ENCODE measurements at places on chromosomes 16 and 17.

DNA sequence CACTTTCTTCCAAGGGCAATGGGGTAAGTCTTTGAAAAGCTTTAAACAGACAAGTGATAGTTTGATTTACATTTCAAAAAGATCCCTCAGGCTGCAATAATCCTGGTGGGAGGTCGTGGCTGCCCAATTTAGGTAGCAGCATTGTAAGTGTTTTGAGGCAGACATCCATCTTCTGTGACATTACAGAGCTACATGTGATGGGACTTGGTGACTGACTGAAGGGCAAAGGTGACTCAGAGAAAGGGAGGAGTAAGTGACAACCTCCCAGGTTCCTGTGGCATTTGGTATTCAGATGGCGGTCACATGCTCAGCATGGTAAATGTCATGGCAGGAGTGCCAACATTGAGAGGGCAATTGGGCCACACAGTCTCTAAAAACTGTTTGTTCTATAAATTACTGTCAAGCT lies 26.5 kb downstream of the STAT3 start:
- no peak for DNase-seq

- DNase-seq, result no peak
Measured at GRCh38 chr17:51397361-51398127, 137.2 kb downstream of the UTP18 start.

GRCh38 chr17:4636474-4637100 lies 4.9 kb downstream of the ALOX15 start:
- DNase-seq, result no peak

- DNase-seq, result no peak
Measured at GRCh38 chr17:61235827-61236197, 163.8 kb upstream of the TBX2 start.

- no peak for DNase-seq
Measured at GRCh38 chr17:6386041-6386630, 48.8 kb downstream of the AIPL1 start.

- no peak for DNase-seq
Measured at GRCh38 chr17:3271072-3271848, 26.9 kb downstream of the OR3A1 start.

All from activated CD8-positive, alpha-beta memory T cell treated with anti-CD3 and anti-CD28 coated beads for 1 hour (primary cell).